ENCODE measurements at places on chromosomes 1 and 21.

- no peak for DNase-seq
Measured at GRCh38 chr1:189880135-189880534, 597.5 kb downstream of the BRINP3 start.

DNA sequence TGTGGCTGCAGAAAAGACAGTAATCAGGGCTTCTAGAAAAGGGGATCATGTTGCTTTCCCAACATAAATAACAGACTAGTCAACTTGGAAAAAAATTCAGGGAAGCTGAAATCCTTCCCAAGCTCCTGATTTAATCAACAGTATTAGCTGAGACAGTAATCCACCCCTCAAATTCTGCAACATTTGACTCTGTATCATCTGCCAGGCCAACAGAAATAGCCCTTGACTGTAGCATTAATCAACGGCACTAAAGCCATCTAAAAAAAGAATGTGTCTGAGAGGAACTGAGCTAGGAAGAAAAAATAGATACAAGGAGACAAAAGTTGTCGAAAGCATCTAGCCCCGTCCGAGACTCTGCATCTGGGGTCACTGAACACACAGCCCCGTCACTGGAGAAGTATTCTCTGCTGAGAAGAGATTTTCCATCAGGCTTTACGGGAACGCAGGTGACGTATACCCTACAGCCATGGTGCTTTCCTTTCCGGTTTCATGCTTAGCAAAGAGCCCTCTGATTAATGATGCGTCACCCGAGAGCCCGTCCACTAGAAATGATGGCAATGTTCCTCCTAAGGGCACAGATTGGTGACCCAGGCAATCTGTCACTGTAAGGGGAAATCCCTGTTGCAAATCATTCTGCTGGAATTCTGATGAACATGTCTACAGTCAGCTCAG is 42.1 kb upstream of the TP53BP2 start:
- no peak for DNase-seq

DNA sequence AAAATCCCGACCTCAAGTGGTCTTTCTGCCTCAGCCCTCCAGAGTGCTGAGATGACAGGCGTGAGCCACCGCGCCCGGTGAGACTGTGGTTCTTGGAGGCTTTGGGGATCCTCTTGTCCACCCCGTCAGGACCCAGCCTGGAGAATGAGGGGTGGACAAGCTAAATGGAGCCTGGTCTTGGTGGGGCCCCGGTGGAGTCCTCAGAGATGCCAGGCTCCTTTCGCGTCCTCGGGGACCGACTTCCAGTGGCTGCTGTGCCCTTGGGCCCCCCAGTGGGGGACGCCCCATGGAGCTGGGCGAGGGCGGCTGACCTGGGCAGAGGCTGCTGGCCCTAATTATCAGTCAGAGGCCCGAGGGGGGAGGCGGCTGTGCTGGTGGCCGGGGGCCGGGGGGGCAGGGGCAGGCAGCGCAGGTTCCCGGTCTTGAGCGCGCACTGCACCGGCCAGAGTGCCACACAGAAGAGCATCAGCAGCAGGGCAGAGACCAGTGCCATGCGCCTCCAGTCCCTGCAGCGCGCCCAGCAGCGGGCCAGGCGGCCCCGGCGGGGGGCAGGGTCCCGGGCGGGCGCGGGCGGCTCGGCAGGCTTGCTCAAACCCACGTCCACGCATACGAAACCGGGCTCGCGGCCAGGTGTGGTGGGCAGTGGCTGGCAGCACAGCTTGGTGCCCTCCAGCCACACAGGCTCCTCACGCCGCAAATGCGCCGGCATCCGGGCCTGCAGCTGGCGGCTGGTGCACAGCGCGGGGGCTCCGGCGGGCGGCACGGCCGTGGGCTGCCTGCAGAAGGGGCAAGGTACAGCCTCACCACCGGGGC is 2.4 kb downstream of the RNF223 start:
- DNase-seq: no peak

- DNase-seq: no peak
Measured at GRCh38 chr1:230175839-230176238, 108.8 kb downstream of the GALNT2 start.
